ENCODE measurements at places on chromosomes 3 and 15. TPM values are rescaled to one million over a fixed set of nuclear protein-coding genes. Genes with fewer than 3 reads are reported as not detected.

GRCh38 chr15:57109005-57109404 lies 190.6 kb downstream of the TCF12 start:
- H3K27me3 ChIP-seq = no peaks in the 10 kb centered on the region
- H3K27ac ChIP-seq = no peak overlapping the region
- no peak overlapping the region for H3K4me3 ChIP-seq
- H3K36me3 ChIP-seq = no peaks in the 10 kb centered on the region
- DNase-seq = no peak
- no peaks in the 10 kb centered on the region for H3K4me1 ChIP-seq

GRCh38 chr3:107953722-107954121 lies 137.1 kb downstream of the CD47 start:
- no peak for DNase-seq
- no peak overlapping the region for H3K27ac ChIP-seq
- peaks cover 17% of the 10 kb centered on the region for H3K4me1 ChIP-seq
- H3K4me3 ChIP-seq = no peak overlapping the region

CCDC71 gene
- polyA plus RNA-seq = 15.6 TPM

- H3K27ac ChIP-seq = no peak overlapping the region
- no peak overlapping the region for H3K4me3 ChIP-seq
- no peaks in the 10 kb centered on the region for H3K36me3 ChIP-seq
- no peak for DNase-seq
- no peaks in the 10 kb centered on the region for H3K27me3 ChIP-seq
Observed at GRCh38 chr3:94374439-94375161, 311.7 kb downstream of the NSUN3 start.

GCNT3 gene
- 8.2 TPM for polyA plus RNA-seq

SAMD7 gene
- not detected for polyA plus RNA-seq

GRCh38 chr15:29420188-29420587 lies 150.6 kb upstream of the NSMCE3 start:
- no peaks in the 10 kb centered on the region for H3K27me3 ChIP-seq
- H3K27ac ChIP-seq = no peak overlapping the region
- no peaks in the 10 kb centered on the region for H3K36me3 ChIP-seq

DNA sequence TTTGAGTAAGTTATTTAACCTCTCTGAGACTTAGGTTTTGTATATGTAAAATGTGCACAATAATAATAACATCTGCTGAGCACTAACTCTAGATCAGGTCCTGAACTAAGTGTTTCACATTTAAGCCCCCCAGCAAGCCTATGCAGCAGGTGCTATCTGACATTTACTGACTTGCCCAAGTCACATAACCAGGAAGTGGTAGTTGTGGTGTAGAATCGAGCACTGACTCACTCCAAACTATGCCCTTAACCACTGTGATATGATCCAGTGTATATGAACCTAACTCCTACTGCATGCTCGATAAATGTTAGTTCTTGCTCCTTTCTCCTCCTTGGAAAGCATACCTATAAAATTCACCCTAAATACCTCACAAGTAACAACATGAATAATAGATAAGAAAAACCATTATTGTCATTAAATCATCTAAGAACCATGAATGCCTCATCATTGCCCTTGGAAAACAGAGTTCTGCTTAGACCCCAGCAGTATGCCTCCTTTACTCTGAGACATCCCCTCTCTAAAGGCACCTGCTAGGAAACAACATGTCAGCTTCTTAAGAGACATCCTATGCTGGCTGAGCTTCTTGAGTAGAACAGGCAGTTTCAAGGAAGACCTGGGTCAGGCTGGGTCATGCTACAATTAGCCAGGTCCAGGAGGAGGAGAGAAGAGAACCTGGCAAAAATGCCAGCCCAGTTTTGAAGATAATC lies 3.0 kb upstream of the SHC4 start:
- H3K27ac ChIP-seq = no peak overlapping the region
- no peak for DNase-seq
- H3K27me3 ChIP-seq = peaks cover 29% of the 10 kb centered on the region
- H3K4me3 ChIP-seq = no peak overlapping the region

GOLGA6A gene
- not detected for polyA plus RNA-seq

DNA sequence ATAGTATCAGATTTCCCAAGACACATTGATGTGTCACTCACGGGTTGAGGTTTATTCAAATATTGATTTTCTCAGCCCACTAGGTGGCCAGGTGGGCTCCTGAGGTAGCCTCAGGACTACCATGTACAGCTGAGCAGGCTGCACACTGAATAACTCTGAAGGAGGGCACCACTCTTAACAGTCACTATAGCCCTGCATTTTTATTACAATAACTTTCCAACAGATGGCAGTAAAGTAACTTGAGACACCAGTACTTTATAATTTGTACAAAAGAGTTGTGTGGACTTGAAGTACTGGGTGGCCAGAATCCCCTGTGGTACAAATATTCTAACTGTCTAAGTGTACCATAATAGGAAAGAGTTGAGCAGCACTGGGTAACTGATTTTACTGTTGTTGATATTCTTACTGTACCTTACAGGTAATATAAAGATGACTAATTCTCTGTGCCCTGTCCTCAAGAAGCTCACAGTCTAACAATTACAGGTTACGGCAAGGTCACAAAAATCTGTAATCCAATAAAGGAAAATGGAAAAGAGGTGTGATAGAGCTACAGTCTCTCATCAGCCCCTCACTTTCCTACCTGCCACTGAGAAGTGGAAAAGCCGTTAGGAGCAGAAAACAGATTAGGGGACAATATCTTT lies 76.0 kb downstream of the ETFA start:
- no peak overlapping the region for H3K4me3 ChIP-seq
- H3K36me3 ChIP-seq = peaks cover 11% of the 10 kb centered on the region
- H3K27me3 ChIP-seq = no peaks in the 10 kb centered on the region
- DNase-seq = peak; percentile 60
